ENCODE measurements at places on chromosomes 6 and 20.

DNA sequence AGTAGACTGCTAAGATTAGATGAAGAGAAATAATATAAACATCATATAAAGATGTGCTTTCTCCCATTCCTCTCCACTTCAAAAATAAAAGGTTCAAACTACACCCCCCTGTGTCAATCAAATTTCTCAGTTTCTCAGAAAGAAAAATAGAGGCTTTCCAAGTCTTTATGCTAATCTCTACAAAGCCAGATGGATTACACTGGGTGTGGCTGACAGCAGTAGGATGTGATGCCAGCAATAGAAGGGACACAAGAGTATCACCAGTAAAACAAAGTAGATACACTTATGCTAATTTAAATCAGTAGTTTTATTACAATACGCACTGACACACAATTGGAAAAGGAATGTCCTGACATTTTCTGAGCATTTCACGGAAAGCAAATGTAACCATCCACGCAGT, 353.4 kb downstream of the RNGTT start:
- no peak for DNase-seq

GRCh38 chr6:108541843-108542759, 18.6 kb upstream of the FOXO3 start:
- peak; percentile 79 for DNase-seq

- no peak for DNase-seq
These were observed 461 bp upstream of the DCDC2 start for GRCh38 chr6:24358219-24358821.

GRCh38 chr6:37149745-37150144, 20.2 kb upstream of the PIM1 start:
- no peak for DNase-seq

DNA sequence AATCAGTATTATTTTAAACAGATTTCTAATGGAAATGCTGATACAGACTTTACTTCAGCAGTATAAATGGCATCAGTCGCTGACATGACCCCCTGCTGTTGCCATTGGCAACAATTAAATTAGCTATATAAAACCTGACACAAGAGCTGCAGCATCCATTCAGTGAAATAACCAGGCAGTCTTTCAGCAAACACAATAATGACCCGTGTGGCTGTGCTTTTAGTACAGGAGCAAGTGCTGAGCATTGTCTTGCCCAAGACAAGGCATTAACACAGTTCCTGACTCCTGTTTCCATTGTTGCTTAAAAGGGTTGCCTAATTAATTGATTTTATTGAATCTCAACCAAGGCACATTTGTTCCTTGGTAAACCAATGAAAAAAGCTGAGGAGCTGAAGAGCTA, 382.1 kb downstream of the HACE1 start:
- DNase-seq, result no peak

DNA sequence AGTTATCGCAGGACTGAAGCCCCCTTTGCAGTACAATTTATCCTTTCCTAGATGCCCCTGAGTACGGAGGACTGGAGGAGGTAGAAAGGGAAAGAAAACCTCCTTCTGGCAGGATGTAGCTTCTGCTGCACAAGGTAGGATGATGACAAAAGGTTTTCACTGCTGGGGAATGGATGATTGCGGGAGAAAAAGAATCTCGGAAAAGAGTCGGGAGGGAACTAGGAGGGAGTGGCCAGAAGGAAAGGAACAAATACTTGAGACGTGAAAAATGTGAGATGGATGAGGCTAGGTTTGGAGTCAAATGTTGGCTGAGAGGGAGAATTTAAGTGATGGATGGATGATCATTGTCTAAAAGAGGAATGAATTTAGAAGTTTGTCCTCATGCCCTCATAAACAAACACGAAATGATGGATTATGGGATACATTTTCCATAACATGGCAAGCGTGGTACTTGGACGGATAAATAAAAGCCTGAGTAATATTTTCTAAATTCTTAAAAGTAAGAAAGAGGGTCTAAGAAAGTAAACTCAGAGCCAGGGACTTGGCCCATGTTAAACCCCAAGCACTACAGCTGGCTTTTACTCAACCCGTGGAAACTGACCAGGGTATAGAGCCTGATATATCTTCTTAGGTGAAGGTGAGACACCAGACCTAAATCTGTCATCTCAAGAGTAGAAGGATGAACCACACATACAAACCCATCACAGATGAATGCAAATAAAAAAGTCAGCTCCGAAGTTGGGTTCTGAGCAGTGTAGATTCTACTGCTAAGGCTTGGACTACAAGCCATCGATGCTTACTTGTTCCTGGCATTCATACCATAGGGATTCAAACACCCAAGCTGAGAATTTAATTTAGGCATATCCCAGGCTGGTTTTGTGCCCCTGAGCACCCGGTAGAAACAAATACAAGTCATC, 72.4 kb downstream of the HFE start:
- peak; percentile 58 for DNase-seq

DNA sequence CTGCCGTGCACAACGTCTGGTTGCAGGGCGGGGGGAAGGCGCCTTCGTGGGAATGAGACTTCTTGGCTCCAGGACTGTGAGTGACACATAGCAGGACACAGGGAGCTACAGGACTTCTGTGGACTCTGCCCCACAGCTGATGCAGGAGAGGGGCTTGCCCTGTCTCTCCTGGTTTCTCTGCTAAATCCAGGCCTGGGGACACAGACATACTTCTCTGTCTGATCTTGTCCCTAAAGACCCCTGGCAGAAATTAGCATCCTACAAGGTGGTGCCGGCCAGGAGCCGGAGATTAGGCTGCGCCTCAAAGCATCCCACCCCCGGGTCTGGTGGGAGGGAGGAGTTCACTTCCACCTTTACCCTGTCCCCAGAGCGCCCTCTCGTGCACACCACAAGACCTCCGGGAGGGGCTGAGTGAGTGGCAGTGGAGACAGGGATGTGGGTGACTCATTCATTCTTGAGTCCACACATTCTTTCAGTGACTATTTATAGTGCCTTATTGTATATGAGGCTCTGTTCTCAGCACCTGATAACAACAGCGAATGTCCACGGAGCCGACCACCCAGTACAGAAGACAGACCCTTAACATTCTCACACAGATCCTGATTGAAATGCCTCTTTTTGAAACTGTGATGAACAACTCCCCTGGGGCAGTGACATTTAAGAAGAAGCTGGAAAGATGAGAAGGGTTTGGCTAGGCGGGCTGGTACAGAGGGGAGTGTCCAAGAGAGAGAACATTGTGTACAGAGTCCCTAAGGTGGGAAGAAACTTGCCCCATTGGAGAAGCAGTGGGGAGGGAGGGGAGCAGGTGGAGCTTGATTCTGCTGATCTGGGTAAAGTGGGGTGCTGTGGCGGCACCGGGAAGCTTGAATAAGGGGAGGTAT, 39.0 kb downstream of the GMPR start:
- DNase-seq, result peak; percentile 94

GRCh38 chr20:6704132-6704861, 63.2 kb upstream of the BMP2 start:
- DNase-seq, result peak; percentile 90

- no peak for DNase-seq
These were observed 146.1 kb downstream of the TTLL2 start for GRCh38 chr6:167470836-167471547.

DNA sequence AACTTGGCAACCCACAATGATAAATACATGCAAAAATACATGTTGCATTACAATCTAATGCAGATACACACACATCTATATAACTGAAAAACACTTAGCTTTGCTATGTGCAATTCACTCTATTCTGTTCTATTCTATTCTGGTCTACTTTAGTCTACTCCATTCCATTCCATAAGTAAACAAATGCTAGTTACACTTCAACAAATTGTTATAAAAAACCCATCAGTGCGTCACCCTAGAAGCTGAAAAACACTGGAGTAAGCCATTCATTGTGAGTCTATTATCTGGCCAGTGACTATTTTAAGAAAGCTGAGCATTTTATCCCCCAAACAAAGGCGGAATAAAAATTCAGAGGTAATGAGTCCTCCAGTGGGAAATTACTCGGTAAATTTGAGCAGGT, 315.7 kb upstream of the EPHA7 start:
- no peak for DNase-seq

- peak; percentile 41 for DNase-seq
These were observed 116.2 kb upstream of the PLCB4 start for GRCh38 chr20:8952721-8953120.

GRCh38 chr6:67184405-67184804, 1450.7 kb upstream of the ADGRB3 start:
- DNase-seq, result no peak

DNA sequence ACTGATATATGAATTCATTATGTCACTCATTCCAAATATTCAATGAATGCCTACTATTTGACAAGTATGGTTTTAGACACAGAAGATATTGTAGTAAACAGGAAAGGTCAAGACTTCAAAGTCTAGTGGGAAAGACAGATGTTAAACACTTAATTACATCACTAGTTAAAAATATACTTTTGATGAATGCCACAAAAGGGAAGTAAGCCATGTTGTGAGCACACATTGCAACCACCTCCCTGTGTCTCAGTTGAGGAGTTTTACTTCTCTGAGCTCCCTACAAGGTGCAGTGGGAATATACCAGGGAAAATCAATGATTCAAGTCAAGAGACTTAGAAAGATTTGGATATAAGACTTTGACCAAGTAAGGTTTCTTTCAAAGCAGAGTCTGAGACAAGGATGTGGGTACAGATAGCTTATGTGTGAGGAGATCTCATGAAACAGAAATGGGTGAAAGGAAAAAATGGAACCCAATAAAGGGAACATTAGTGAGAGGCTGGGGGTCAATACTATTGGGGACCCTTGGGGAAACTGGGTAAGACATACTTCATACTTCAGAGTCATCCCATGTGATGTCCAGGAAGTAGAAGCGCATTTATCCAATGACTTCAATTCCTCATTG, 503.7 kb downstream of the KIF16B start:
- no peak for DNase-seq

GRCh38 chr6:166877349-166877748, 79.0 kb downstream of the RNASET2 start:
- DNase-seq, result no peak

GRCh38 chr6:118902726-118903125, 8.8 kb downstream of the ASF1A start:
- peak; percentile 46 for DNase-seq

DNA sequence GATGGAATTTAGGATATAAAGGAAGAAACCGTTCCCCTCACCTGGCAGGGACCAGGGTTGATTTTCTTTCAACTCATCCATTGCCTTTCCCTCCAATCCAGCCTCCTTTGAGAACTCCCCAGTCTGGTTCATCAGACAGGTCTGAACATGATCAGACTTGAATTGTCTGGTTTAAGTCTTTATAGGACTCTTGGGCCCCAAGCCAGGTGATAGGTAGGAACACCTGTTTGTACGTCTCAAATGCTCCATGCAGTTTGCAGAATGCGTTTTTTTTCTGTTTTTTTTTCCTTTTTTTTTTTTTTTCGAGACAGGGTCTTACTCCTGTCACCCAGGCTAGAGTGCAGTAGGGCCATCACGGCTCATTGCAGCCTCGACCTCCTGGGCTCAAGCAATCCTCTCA, 4.1 kb upstream of the CEP250 start:
- no peak for DNase-seq

DNA sequence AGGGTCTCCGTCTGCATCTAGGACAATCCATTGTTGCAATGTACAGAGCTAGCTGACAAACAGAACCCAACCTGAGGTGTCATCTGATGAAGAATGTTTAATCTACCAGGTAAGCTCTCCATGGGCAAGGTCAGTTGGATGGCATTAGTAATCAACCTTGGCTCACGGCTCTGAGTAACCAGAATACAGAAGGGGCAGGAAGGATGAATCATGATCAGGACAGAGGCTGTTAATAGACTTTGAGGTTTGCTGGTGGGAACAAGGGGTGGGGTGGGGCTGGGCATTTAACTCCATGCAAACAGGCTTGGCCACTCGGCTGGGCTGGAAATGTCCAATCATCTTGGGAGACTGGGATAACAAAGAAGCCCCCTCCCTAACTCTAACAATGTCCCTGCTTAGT, 77.1 kb upstream of the MRPS10 start:
- DNase-seq, result peak; percentile 77
